ENCODE measurements at places on chromosomes 2 and 18.

DNA sequence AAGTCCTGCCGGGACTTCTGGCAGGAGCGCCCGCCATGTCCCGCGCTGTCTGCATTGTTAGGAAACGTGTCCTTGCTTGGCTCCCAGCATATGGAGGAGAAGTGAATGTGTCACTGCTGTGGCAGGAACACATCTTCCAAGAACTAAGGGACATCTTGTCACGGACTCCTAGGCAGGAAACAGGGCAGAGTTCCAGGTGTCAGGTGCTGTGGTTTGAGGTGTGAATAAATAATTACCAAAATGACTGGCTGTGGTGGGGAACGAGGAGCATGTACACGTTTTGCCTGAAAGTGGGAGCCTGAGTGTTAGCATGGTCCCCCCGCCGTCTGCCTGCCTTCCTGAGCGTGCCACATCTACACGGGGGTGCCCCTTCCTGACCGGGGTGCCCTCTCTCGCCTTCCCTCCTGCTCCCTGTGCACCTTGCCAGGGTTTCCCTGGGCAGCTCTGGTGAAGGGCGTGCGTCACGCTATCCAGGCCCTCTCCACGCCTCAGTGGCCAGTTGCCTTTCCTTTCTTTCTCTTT, 237.5 kb downstream of the LDLRAD4 start:
- DNase-seq = peak; percentile 53

GRCh38 chr2:176392744-176393414, 123.6 kb downstream of the MTX2 start:
- DNase-seq = no peak

- no peak for DNase-seq
Measured at GRCh38 chr18:72161691-72162090, 382.5 kb downstream of the CBLN2 start.

- no peak for DNase-seq
Measured at GRCh38 chr2:223041527-223042109, 10.4 kb upstream of the KCNE4 start.

DNA sequence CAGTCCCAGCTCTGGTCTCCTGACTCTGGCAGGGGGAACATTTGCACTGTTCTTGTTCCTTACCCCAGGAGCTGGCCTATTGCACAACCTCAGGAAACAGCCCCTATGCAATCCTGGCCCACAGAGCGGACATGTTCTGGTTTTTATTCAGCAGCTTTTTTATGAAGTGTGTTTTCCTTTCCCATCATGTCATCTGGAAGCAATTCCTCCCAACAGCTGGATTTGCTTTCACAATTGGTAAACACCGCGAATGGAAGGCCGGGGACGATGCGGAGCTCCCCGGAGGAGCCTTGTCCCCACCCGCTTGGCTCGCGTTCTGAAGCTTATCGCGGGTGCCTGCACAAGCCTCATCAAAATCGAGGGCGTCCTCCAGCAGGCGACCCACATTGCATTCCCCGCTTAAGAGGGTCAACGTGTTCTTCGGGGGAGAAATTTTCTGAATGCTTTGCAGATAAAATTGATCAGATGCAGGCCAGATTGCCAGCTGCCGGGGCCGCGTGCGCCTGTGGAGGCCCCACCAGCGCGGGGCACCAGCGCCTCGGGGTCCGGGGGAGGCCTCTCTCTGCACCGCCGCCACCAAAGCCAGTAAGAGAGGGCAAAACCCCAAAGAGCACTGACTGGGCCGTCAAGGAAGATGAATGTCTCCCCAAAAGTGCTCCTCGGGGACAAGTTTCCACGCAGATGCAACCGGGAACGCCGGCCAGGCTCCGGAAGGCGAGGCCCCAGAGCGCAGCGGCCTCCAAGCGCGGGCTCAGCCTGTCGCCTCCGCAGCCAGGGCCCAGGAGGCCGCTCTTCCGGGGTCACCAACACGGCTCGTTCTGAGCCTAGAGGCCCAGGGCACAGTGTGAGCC, 60.3 kb upstream of the SP3 start:
- DNase-seq = no peak

DNA sequence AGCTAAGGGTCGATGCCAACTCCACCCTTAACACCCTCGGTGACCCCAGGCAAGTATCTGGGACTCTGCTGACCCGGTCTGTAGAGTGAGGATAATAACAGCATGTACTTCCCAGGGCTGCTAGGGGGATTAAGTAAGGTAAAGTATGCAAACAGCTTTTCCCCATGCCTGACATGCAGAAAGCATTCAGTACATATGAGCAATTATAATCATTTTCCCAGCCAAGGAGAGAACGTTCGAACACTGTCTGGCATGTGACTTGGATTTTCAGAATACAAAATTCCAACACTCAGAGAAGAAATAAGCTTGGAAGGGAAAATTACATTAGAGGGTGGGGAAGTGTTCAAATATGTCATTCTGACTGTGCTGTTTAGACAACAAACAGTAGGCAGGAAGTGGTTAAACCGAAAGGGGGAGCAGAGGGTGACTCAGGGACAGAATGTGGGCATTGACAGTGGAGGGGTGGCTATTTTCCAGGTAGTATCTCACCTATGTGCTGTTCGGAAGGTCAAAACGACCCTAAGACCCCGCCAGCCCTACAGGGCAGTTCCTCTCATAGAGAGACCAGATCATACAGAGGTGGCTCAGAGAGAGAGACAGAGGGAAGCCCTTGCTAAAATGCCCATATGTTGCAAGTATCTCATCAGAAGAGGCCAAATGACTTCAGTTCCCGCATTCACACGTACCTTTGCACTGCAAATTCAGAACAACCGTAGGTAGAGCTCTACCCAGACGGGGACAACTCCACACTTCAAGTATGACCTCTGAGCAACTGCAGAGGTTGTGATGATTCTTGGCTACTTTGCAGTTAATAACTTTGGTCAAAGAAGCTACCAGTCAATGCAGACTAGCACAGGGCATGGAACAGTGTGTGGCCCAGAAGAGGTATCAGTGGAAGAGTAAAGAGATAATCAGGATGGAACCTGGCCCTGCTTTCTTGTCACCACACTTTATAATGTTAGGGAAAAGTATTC, 14.8 kb downstream of the ASPRV1 start:
- peak; percentile 53 for DNase-seq

- no peak for DNase-seq
Measured at GRCh38 chr2:23002234-23002633, 382.7 kb upstream of the KLHL29 start.

GRCh38 chr2:15657759-15658158, 66.1 kb downstream of the DDX1 start:
- DNase-seq = no peak

DNA sequence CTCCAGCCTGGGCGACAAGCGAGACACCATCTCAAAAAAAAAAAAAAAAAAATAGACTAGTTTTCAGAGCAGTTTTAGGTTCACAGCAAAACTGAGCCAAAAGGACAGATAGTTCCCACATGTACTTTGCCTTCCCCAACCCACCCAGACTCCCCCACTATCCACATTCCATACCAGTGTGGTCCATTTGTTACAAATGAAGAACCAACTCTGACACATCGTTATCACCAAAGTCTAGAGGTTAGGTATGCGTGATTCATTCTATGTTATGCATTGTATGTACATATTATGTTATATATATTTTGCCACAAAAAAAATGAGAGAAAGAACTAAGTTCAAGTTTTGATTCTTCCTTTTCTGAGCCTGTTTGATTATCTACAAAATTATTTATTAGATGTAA, 3.5 kb downstream of the DUSP11 start:
- DNase-seq = no peak

- DNase-seq = no peak
Measured at GRCh38 chr2:119914266-119914665, 98.6 kb upstream of the EPB41L5 start.

- no peak for DNase-seq
Measured at GRCh38 chr2:101617188-101617587, 80.3 kb upstream of the MAP4K4 start.

- DNase-seq = no peak
Measured at GRCh38 chr2:85162746-85163301, 29.6 kb downstream of the TCF7L1 start.

GRCh38 chr2:63865159-63865799, 23.6 kb downstream of the UGP2 start:
- DNase-seq = no peak

DNA sequence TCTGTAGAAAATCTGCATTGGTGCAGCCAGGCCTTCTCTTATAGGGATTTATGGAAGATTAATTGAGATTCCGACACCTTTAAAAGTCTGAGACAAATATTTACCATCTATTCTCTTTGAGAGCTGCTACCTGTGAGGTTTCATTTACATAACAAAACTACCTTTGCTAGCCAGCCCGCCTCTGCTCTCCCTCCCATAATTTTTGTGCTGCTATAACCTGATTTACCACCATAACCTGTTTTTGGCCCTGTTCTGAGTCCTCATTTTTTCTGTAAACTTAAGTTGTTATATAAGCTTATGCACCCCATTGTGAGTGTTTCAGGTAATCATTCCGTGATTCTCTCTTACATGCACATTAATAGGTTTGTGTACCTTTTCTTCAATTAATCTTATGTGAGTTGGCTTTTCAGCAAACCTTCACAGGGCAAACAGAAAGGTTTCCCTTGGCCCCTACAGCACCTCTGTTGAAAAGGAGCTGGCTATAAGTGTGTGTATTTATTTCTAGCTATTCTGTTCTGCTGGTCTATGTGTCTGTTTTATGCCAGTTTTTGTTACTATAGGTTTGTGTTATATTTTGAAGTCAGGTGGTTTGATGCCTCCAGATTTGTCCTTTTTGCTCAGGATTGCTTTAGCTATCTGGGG, 114.9 kb upstream of the XIRP2 start:
- DNase-seq = no peak

- no peak for DNase-seq
Measured at GRCh38 chr2:69385443-69386151, 1.4 kb downstream of the GFPT1 start.

DNA sequence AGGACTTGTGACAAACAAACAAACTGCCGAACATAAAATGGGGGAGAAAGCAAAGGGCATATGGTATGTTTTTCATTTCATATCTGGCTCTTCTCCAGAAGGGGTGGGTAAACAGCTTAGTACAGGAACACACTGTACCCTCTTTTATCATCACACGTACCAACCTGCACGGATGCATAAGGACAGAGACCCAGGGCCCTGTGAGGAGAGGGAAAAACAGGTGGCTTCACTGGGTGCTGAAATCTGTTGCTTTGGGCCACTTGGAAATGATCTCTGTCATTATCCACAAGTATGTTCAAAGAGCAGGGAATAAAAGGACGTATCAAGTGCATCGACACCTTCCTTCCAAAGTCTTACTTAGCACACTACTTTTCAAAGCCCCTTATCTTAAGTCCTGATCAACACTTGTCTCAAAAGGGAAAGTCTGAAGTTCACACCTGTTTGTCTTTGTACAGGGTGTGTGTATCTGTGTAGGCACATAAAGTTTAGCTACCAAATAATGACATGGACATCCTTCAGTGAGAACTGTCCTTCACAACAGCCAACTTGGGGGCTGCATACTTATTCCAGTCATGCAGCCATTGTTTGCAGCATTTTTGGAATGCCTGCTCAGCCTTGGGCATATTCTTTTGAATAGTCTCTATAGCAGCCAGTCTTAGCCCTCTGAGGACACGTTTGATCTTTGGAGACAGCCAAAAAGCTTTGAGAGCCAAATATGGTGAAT, 60.6 kb downstream of the IRS1 start:
- no peak for DNase-seq

GRCh38 chr2:10887476-10887875, 24.3 kb upstream of the KCNF1 start:
- DNase-seq = no peak

DNA sequence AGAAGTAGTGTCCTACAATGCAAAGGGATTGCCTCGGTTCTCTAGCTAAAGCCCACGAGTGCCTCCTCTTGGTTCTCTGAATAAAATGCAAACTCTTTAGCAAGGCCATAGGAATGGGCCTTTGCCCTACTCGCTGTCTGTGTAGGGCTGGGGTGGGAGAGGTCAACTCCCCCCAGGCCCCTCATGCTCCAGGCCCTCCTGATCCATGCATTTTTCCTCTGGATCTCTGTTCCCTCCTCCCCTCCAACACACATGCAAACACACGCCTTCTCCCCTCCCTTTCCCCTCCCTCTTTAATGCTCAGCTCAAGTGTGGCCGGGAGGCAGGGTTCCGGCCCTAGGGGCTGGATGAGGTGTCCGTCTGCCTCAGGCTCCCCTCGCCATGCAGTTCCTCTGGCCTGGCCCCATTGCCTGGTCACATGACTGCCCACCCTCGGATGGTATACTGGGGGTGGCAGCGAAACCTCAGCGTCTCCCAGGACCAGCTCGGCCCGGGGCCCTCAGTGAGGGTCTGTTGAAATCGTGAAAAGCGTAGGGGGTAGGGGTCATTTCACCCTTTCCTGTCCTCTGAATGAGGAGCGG, 14.9 kb upstream of the KLF11 start:
- DNase-seq = no peak

GRCh38 chr18:65748321-65748720, 2.5 kb upstream of the CDH7 start:
- DNase-seq = no peak

- DNase-seq = no peak
Measured at GRCh38 chr2:85433511-85434089, 15.1 kb downstream of the SH2D6 start.

DNA sequence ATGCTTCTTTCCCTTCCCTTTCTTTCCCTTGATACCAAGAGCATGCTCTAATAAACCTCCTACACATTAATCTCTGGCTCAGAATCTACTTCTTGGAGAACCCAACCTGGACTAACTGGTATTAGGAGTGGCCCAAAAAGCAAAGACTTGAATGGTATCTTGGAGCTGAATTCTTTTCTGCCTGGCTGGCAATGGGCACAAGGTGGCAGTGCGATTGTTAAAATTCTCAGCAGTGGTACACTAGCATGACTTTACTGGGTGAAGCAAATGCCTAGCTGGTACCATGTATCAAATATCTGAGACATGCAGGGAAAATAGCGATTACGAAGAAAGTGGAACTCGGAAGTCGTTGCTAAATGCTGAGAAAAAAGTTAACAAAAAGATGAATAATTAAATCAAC, 376.1 kb downstream of the XIRP2 start:
- no peak for DNase-seq

- DNase-seq = no peak
Measured at GRCh38 chr18:42545825-42546224, 569.7 kb downstream of the RIT2 start.

- DNase-seq = no peak
Measured at GRCh38 chr18:45103319-45104048, 422.8 kb downstream of the SETBP1 start.

GRCh38 chr2:157085522-157085921, 172.0 kb upstream of the GALNT5 start:
- no peak for DNase-seq

GRCh38 chr2:160736148-160737028, 242.8 kb upstream of the RBMS1 start:
- no peak for DNase-seq
